Colonic mucosa (tissue), 4 donors: ENCODE measurements at places on chromosomes 6 and 20. TPM values are rescaled to one million over a fixed set of nuclear protein-coding genes. Genes with fewer than 3 reads are reported as not detected.

The AIF1 gene
- 5.0 TPM for total RNA-seq

The THBS2 gene
- 5.3 TPM for total RNA-seq

The KCNS1 gene
- total RNA-seq, result 0.17 TPM

The XKR7 gene
- 0.16 TPM for total RNA-seq

DNA sequence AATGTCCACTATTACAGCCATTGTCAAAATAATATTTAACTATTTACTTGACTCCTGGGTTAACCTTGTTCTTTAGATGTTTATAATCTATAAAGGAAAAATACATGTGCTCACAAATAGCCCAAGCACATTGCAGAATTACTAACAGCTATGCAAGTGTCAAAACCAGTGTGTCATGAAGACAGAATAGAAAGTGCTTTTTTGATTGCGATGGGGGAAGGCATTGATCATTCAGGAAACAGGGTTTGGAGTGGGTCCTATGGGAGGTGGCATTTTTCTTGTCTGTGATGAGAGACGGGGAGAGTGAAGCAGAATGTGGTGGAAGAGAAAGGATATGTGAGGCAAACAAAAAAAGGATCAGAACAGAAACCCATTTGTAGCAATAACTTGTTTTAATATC lies 1.0 kb upstream of the AGPAT4 start:
- no peak for DNase-seq

GRCh38 chr6:89999154-89999553 lies 104.9 kb downstream of the GJA10 start:
- peak; percentile 85 for DNase-seq

DNA sequence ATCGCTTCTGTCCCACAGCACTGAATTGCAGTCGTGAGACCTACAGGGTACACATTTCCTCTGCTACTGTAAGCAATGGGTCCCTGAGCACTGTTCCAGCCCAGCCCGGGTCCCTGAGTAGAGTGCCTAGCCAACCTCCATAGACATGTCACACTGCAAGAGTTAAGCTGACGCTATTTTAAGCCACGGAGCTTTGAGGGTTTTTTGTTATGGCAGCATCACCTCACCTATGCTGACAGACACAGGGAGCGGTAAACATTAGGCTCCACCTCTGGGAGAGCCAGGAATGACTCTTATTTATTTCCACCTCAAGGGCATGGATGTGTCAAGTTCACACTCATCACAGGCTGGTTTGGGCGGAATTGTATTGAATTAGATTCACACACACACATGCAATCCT lies 45.1 kb downstream of the GRM4 start:
- no peak for DNase-seq

DNA sequence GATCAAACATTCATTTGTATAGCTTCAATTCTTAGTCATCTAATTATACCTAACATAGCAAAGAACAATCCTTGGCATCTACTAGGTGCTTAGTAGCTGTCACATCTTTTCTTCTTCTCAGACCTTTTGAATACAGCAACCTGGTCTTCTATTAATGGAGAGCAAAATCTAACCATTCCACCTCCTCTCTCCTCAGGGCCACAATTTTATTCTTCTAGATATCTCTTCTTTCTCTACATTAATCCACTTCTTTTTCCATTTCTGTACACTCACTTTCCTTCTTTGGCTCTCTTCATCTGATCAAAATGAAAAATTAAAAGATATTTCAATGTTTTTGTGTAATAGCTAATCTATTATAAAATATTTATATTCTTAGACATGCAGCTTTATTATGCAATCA lies 9.0 kb upstream of the HLA-DOA start:
- DNase-seq, result no peak
